ENCODE measurements at places on chromosomes 2 and 18.

DNA sequence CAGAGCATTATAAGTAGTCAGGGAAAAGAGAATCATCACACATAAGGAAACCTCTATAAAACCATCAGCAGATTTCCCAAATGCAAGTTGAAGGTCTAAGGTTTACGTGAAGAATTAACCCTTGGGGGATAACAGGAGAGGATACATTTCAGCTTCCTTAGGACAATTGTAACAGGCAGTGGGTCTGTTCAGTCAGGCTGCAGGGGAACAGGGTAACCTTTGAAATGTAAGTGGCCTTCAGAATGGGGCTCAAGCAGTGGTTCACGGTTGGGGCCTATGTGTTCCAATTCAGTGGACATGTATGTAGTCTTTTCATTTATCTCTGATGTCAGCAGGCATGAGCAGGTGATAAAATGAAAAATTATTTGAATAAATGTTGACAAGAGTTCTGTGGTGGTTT lies 139.3 kb downstream of the EML6 start:
- DNase-seq = no peak

- no peak for DNase-seq
Observed at GRCh38 chr2:229873123-229873581, 48.7 kb downstream of the TRIP12 start.

GRCh38 chr2:2747797-2748301 lies 416.8 kb upstream of the MYT1L start:
- DNase-seq = no peak

DNA sequence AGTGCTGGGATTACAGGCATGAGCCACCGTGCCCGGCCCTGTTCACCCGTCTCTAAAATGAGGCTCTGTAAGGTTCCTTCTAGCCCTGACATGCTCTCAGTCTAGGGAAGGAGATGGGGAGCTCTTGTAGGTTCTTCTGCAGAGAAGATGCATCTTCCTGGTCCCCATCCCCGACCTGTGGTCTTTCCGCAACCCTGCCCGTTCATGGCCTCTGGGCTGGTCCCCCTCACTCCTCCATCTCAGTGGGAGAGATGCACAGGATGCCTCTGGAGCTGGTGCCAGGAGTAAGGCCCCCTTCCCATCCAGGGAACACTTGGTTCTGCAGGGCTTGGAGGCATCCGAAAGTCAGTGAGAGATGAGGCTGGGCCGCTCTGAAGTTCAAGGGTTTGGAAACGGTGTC lies 212.7 kb downstream of the KLHL29 start:
- no peak for DNase-seq

DNA sequence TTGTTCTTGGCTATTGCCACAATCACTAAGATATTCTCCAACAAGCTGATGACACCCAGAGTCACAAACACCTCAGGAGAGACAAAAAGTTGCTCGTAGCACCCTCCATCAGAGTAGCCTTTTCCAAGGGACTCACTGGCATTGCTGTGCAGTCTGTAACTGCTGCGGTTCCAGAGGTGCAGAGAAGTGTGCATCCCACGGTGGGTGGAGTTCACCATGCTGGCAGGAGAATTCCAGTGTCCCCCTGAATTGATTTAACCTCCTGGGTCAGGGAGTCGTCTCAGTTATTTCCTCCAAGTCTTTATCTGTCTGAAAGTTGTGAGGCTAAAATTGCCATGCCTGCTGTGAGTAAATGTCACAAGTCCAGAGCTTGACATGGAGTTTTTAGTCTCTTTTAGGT lies 443 bp downstream of the MC4R start:
- DNase-seq = no peak

DNA sequence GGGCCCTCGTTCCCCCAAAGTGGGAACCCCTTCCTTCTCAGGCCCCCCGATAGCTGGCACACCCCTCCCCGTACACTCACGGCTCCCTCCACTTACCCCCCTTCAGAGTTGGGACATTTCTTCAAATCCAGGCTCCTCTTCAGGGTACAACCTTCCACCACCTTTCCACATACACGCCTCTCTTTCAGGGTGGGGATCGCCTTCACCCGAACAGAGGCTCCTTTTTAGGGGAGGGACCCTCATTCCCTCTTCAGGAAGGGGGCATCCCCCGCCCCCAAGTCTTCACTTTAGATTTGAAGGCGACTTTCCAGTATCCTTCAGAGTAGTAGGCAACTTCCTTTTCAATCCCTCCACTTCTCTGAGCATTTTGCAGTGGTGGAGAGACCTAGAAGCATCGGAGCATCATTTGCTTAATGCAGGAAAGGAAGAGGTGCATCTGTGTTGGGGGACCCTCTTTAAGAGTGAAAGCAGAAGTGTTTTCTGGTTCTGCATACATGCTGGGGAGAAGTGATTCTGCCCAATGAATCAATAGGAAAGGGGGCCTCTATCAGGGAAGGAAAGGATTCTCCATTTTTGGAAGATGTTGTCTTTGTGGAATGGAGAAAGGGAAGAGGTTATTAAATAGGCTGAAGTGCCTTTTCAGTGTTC lies 845 bp downstream of the EML4 start:
- no peak for DNase-seq

DNA sequence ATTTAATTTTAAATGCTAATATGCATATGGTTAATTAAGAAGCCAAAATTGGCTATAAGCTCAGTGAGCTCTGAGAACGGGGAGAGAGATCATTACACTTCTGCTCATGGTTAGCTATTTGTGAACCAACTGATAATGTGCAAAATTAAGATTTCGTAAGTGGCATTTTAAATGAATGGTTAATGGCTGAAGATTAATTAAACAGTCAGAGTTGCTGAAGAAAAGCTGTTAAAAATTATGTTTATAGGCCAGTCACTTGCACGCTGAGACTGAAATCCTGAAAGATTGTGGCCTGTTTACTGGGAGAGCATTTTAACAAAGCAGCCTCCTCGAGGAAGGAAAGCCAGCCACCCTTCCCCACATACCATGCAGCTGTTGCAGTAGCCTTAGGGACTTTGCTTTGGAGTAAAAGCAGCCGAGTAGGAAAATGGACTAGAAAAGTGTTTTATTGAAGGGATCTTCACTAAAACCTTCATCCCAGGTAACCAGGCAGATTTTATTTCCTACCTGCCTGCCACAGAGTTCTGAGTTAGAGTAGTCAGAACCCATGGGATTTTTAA lies 218.8 kb upstream of the NRP2 start:
- DNase-seq = no peak

DNA sequence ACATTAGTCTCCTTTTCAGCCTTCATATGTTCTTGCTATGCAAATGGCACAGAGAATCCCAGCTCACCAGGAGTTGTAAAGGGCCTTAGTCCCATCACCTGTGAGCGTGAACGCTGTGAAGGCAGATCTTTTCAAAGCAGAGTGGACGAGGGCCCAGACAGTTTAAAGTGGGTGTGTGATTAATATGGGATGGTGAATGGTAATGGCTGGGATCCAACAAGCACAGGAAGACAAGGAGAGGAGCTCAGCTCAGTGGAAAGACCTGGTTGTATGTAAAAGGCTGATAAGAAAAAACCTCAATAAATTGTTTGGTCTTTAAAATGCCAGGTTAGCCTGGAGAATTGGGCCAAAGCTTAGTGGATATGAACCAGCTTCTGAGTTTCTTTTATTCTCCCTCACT lies 326.2 kb downstream of the NYAP2 start:
- no peak for DNase-seq

- no peak for DNase-seq
Observed at GRCh38 chr2:127208313-127208712, 11.8 kb downstream of the CYP27C1 start.

DNA sequence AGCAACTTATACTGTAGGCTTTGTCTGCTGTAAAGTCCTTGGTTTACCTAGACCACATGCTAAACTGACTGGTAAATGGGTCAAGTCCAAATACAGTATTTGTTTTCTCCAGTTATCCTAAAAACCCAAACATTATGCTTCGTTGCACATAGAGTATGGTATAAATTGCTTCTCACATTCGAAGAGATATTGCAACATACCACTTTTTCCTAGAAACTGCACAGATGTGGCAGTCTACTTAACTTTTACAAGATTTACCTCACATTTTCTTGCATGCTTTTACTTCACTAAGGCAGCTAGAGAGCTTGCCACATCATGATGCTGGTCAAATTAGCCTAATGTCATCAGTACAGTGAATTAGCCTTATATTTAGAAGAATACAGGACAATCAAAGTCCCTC lies 66.0 kb upstream of the SCN7A start:
- DNase-seq = no peak

Measured in activated T-cell treated with anti-CD3 and anti-CD28 coated beads for 24 hours (primary cell).